Hippocampal formation (tissue), 2 donors: ENCODE measurements at places on chromosomes 4 and X.

DNA sequence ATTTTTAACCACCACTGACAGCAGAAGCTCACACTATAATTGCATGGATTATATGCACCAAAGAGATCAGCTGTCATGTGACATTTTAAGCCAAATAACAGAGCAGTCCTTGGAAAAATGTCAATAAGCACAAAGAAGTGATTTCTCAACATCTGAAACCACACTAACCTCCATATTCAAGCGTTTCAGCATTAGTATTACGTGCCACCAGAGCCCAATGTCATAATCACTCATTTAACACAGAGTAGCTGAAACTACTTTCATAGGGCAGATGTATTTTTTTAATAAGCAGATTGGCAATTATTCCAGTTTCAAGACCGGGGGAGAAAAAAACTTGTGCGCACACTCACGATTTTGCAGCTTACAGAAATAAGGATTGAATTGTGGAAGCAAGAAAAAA is 76.6 kb downstream of the SH3KBP1 start:
- DNase-seq: no peak

DNA sequence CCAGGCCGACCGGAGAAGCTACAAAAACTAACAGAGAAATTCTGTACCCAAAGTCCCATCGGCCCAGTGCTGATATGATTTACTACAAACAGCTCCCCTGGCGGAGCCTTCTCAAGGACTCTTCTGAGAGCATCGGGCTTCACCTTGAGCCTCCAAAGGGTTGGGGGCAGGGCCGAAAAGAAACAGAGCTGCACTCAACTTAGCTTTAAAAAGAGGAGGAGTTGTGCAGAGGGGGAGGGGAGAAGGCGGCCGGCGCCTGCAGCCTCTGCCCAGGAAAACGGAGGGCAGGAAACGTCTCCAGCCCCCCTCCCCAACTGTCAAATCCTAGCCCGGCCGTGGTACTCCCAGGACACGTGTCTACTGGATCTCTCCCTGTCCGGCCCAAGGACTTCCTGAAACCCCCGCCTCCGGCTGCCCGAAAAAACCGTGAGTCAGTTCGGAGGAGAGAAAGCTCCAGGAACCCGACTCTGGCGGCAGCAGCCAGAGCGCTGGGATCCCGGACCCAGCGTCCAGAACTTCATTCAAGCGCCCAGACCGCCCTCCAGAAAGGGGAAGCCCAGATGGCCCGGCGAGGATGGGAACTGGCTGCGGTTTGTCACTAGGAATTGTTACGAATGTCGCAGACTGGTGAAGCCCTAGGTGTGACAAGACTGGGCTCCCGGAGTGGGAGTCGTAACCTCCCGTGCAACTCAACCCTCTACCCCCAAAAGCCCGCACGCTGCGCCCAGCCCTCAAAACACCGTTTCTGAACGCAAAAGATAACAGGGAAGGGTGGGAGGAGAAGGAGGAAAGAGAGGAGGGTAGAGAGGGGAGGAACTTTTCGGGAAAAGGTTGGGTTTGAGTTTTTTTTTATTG is 973 bp downstream of the ADAMTS3 start:
- DNase-seq: peak; percentile 6

DNA sequence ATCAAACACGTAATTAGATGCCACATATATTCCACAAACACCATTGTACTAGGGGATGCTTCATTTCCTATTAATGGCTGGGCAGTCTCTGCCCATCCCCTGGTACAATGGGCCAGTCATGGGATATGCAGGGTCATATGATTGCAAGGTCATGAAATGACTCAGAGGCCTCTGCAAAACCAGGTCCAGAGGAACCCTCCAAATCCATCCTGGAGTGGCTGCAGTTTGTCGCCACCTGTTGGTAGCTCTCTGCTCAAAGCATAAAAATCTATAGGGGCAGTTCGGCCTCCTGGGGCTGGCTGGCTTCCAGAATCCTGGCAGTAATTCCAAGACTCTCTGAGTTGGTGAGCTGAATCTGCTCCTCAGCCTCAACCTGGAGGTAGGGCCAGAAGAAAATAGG is 22.9 kb upstream of the PUDP start:
- no peak for DNase-seq

DNA sequence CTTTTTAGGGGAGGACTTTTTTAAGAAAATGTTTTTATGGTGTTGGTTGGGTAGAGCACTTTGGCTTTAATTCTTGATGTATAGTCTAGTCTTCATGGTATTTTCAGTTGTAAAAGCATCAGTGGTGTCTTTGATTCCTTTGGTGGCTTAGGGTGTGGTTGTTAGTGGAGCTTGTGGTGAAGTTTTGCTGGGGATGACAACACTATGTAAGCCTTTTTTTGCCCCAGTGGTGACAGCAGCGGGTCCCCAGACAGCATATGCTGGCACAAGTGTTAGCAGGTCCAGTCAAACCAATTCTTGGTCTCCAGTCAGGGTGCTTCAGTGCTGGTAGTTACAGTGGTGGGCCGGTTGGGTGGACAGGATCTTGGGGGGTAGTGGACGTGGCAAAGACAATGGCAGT is 52.0 kb downstream of the CHIC1 start:
- no peak for DNase-seq

- no peak for DNase-seq
Measured at GRCh38 chr4:119659576-119659975, 31.0 kb upstream of the PDE5A start.

GRCh38 chrX:136266828-136267227 is 15.6 kb upstream of the MAP7D3 start:
- DNase-seq: no peak
